ENCODE measurements at places on chromosomes 3 and 15.

GRCh38 chr3:127108796-127109195 is 84.1 kb upstream of the PRR23E start:
- no peak for DNase-seq

DNA sequence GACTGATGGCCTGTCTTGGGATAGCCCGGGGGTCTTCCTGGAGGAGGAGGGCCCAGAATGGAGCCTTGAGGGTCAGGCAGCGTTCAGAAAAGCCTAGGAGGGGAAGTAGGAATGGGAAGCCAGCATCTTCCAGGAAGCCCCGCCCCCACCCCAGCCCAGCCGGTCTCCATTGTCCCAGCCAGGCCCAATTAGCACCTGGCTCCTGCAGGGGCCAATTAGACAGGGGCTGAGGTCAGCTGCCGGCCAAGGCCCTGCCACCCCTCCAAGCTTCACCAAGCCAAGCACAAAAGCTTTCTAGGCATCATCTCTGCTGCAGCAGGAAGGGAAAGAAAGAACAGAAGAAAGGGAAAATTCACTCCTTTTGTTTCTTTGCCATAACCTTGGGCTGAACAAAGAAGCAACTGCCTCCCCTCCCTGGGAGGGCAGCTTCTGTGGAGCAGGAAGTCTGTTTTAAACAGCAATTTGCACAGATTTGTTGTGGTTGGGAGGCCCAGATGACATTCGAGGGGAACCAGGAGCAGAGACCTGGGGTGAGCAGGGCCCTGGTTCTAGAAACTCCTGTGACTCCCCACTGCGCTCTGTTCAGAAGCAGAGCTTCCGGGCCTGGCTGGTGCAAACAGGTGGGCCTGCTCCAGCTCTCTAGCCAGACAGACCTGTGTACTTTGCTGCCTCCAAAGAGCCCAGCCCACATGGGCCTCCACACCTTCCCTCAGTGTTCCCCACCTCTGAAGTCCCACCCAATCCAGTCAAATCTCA is 47.7 kb downstream of the CYP11A1 start:
- DNase-seq, result peak; percentile 36

- no peak for DNase-seq
These were observed 268.3 kb downstream of the UACA start for GRCh38 chr15:70494852-70495571.

DNA sequence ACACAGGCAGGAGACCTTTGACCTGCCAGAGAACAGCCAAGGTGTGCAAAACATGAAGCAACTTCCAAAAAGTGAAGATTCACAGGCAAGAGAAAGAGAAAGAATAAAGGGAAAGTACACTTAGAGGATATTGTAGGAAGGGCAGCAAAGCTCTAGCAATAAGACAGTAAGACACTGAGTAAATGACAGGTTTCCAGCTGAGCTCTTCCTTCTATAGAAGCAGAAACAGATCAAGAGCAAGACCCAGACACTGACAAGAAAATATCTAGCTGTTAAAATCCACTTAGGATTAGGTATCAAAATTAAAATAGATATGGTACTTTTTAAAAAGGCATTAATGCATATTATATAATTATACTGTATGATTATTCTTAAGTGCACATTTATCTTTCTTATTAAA is 333.4 kb downstream of the RAP2B start:
- DNase-seq, result no peak

- DNase-seq, result no peak
These were observed 10.6 kb downstream of the TPM1 start for GRCh38 chr15:63052961-63053698.

- no peak for DNase-seq
These were observed 44.0 kb downstream of the ANAPC13 start for GRCh38 chr3:134441821-134442220.

DNA sequence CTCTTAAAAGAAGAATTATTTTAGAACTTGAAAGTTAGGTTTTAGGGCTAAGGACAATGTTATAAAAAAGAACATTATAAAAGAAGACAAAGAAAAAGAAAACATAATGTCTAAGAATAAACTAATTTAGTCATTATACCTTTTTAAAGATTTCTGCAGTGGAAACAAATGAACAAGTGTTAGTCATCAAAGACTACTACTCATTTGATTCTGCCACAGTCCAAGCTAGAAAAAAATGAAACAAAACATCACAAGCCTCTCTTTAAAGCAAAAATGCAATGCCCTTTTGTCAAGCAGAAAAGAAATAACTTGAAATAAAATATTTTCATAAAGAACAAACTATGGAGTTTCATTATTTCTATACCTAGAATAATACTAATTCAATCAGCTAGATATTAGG is 102.0 kb downstream of the TBC1D5 start:
- DNase-seq, result no peak

- no peak for DNase-seq
These were observed 38.9 kb upstream of the CLRN1 start for GRCh38 chr3:151011427-151011826.

- no peak for DNase-seq
These were observed 90.0 kb upstream of the COL6A5 start for GRCh38 chr3:130255442-130255841.

- no peak for DNase-seq
These were observed 11.3 kb upstream of the TMEM87A start for GRCh38 chr15:42284551-42284950.

DNA sequence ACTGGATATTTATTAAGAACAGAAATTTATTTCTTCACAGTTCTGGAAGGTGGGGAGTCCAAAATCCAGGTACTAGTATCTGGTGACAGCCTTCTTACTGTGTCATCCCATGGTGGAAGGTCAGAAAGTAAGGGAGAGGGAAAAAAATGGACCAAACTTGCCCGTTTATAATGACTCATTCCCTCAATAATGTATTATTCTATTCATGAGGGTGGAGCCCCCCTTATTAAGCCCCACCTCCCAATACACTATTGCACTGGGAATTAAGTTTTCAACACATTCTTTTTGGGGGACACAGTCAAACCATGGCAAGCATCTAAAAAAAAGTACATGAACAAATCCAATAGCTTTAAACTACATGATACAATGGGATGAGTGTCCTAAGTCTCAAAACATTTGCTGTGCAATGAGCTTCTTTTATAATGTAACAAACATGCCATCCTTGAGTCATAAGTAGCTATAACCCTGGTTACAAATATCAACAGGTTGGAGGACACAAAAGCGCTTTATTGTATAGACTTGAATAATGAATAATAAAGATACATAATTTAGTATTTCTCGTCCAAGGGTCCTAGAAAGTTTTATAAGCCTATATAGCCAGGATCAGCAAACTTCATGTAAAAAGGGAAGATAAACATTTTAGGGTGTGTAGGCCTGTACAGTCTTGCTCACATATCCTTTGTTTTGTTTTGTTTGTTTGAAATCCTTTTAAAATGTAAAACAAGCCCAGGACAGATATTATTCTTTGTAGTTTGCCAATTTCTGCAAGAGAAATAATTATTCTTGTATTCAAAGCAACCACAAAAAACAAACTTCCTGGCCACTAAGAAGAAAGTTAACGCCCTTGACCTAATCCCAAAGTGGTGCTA is 160.6 kb upstream of the RAP2B start:
- no peak for DNase-seq
